Right renal cortex interstitium (tissue), 3 donors: ENCODE measurements at places on chromosomes 12 and 14.

- no peak for DNase-seq
These were observed 1.8 kb downstream of the DCN start for GRCh38 chr12:91180582-91181395.

GRCh38 chr12:7146228-7146627 is 16.1 kb downstream of the CLSTN3 start:
- no peak for DNase-seq

DNA sequence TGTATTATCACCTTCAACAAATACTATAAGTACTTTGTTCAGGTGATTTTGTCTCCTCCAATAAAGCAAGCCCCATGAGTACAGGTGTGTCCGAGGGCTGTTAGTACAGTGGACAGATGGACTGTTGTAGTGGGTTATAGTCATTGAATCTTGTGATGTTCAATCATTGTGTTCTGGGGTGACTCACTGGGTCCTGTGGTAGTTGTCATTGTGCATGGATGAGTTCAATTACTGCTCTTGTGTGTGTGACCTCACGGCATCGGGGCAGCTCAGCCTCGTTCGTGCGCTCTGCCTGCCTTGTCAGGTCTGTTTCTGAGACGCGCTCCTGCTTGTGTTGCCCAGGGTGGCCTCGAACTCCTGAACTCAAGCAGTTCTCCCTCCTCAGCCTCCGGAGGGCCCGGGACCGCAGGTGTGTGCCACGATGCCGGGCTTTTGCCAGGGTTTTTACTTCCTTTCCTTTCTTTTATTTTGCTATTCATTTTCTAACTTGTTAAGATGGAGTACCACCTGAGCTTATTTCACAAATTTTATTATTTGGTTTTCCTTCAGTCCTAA is 72.2 kb downstream of the DDX51 start:
- DNase-seq, result no peak

DNA sequence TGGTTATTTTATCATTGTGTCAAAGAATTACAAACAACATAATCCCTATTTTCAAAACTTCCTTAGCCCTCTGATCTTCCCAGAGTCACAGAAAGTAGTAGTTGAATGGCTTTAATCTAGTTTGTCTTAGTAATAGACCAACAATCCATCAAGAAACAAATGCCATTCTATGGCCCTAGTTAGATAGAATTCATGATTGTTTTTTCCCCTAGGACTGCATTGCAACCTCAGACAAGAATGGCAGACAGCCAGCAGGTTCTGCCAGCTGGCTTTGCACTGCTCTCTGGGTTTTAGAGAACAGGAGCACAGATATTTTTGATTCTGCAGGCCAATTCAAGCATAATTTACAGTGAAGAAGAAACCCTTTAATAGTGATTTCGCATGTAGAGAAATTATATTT is 33.8 kb downstream of the SYT1 start:
- no peak for DNase-seq

GRCh38 chr12:4288296-4289131 is 15.0 kb downstream of the CCND2 start:
- DNase-seq, result no peak

DNA sequence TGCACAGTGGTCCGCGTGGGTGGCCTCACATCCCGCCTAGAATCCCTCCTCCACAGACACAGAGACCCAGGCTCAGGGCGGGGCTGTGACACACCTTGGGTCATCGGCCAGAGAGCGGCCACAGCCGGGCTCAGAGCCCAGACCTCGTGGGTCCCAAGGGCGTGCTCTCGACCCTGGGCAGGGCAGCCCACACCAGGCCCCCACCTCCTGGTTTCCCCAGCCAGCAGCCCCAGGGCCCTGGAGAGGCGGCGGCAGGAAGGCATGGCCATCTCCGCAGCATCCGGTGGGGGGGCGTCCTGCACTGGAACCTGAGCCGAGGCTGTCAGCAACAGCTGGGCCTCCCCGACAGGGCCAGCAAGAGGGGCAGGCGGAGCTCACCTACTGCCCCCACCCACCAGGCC is 15.2 kb downstream of the JAG2 start:
- DNase-seq, result no peak

GRCh38 chr12:108694812-108695278 is 36.5 kb downstream of the CORO1C start:
- DNase-seq, result no peak

- peak; percentile 10 for DNase-seq
These were observed 85.4 kb downstream of the WSCD2 start for GRCh38 chr12:108214486-108214885.

- no peak for DNase-seq
These were observed 1084.7 kb downstream of the BCL11B start for GRCh38 chr14:98187281-98187680.

- no peak for DNase-seq
These were observed 6.7 kb upstream of the PLD4 start for GRCh38 chr14:104917993-104918392.

DNA sequence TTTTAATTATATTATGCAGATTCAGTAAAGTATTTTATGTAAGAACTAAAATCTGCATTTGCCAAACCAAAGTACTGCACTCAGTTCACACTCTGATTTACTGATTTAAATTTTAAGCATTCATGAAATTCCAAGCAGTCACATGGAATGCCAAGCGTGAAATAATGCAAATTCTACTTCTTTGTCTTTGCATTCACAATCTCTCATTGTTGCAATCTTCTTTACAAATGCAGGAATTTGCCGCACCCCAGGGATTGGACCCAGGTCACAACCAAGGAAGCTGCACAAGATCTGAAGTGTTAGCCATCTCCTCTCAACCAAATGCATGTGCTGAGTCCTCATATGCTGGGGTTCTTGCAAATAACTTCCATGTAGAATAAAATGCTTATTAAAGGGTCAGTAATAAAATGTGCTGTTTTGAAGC is 71.9 kb downstream of the TUNAR start:
- DNase-seq, result no peak

DNA sequence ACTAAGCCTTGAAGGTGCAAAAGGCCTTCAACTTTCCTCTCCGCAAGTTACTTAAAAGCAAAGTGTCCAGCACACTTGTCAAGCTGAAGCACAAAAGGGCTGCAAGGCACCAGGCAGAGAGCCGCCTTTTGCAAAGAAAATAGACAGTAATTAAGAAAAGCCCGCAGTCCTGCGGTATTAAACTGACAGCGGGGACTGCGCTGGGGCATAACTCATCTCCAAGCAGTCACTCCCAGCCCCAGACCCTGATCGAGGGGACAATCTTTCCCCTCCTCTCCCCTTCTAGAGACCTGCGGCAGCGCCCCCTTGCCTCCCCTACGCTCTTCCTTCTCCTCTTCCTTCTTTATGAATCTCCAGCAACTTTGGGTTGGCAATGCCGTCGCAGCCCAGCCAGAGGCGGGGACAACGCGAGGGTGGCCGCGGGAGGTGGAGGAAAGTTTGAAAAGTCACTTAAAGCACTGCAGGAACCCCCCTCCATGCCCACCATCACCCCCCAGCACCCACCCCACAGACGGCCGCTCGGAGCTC is 200.9 kb upstream of the CAND1 start:
- no peak for DNase-seq

DNA sequence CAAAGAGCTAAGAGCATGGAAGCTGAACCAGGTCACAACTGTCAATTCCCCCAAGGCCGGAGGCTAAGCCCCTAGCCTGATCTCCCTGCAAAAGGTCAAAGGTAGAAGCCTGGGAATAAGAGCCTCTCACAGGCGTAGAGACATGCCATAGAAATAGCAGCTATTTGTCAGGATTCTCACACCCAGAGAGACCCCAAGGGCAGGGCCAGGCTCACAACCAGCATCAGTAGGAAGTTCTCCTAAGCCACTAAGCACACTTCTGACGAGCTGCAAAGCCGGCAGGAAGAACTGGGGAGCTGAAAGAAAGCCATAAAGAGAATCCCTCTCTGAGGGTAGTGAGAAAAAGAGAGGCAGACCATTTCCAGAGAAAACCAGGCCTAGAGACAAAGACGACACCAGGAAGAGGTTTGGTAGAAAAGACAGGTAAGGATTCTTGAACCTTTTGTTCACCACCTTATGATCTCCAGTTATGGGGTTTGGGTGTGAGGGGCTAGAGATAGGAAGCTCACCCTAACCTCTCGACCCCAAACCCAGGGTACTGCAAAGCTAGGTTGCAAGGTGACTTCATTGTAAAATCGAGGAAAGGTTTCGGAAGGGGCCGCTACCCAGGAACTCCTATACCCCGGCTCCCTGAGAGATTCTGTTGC is 1.0 kb downstream of the SMARCC2 start:
- DNase-seq, result no peak

GRCh38 chr14:63435204-63435603 is 108.0 kb downstream of the PPP2R5E start:
- no peak for DNase-seq

GRCh38 chr12:108348842-108349241 is 9.7 kb upstream of the CMKLR1 start:
- no peak for DNase-seq

GRCh38 chr14:71472356-71473340 is 459.6 kb upstream of the RGS6 start:
- no peak for DNase-seq

GRCh38 chr12:90404071-90404470 is 550.9 kb downstream of the CCER1 start:
- no peak for DNase-seq

DNA sequence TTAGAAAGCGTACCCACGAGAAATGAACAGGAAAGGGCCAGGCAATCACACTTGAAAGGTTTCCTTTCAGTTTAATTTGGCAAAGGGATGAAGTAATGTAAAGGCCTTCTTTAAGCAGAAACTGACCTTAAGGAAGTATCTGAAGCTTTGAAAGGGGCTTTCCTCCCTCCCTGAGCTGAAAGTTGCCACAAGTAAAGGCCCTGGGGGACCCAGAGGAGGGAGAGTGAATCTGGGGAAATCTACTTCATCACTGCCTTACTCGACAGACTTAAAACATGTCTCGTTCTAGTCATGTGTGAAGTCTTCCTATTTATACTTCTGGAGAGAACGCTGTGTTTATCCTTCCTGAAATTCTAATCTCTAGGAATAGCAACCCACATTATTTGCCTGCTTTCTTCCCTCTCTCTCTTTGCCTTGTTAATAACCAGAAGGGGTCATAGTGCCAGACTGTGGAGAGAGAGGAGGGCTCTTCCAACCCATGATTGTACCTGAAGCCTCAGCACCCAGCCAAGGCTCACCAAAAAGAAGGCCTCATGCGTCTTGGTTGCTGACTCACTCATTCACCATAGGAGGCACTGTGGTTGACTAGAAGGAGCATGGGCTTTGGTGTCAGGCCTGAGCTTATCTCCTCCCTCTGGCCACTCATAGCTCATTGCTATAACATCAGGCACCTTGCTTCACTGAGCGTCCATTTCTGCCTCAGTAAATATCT is 10.2 kb upstream of the GPX2 start:
- no peak for DNase-seq

DNA sequence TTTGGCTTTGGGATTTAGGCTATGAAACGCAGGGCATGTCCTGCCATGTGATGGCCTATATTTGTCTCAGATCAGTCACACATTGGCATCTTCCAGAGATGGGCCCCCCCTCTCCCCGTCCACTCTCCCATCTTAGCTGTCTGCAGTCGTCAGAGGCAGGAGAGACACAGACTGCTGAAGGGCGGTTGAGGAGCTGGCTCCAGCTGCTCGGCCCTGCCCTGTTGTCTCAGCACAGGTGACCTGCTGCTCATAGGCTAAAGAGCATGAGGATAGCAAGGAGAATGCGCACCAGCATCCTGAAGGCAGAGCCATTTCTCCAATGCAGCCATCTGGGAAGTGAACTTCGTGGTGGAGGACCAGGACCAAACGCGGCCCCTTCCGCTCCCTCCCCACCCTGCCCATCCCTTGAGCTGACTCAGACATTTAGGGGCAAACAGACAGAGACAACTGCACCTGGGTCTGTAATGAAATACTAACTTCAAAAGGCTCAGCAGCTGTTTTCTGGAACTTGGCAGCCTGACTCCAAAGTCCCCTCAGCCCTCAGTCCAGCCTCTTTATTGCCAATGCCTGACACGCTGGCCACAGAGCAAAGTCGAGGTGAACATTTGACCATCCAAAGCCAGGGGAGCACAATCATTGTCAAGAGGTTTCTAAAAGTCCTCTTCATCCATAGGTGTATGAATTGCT is 22.3 kb downstream of the FZD10 start:
- no peak for DNase-seq

DNA sequence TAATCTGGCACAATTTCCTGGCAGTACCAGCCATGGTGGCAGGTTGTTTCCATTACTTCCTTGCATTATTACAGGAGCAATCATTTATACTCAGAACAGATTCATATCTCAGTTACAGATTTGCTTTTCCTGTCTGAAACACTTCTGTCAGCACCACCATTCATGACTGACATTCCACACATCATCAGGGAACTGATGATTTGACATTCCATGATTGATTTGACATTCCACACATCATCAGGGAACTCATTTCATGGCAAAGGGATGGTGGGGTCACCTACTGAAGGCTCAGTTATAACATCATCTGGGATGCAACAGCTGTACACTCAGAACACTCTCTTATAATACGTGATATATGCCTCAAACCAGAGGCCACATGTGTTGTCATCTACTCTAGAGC is 30.9 kb upstream of the RERGL start:
- no peak for DNase-seq

DNA sequence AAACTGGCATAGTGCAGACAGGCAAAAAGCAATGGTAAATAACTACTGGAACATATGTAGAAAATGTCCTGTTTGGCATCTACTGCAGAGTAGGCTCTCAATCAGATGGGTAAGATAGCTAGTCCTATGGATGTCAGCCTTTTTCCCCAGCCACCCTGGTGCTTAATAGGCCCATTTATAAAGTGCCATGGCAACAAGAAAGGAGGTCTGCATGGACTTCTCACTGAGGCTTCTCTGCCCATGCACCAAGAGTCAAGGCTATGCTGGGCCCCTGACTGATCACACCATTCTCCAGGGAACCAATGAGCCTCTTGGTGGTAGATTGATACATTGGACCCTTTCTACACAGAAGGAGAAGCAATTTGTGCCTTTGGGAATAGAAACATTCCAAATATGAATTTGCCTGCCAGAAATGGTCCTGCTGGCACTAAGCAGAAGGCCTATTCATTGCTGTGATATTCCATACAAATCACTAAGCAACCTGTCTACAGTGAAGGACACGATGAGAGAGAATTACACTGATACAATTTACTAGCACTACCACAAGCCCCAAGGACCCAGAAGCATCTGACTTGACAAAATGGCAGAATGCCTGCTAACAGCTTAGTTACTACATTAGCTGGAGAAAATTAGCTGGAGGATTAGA is 43.8 kb downstream of the RESF1 start:
- no peak for DNase-seq

DNA sequence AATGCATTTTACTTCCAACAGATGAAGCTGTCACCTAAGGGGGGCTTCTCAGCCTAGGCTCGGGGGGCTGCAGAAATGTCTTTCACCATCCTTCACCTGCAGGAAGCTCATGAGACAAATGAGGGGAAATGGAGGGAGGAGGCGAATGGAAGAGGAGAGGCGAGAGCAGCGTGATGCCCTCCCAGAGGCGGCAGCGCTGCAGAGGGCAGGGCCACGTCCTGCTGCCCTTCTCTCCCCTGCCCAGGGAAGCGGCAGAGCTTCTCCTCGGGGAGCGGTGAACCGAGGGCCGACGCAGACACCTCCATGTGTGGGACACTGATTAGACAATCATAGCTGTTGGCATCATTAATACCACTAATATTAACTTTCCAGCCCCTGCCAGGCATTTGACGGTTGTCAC is 78.3 kb downstream of the SERPINA3 start:
- no peak for DNase-seq

GRCh38 chr14:31825459-31825858 is 251.6 kb upstream of the ARHGAP5 start:
- no peak for DNase-seq
